Fibroblast of lung (primary cell): ENCODE measurements at places on chromosomes 6 and 20. TPM values are rescaled to one million over a fixed set of nuclear protein-coding genes. Genes with fewer than 3 reads are reported as not detected.

GRCh38 chr20:47296950-47297349 lies 59.5 kb downstream of the ZMYND8 start:
- DNase-seq, result no peak

DNA sequence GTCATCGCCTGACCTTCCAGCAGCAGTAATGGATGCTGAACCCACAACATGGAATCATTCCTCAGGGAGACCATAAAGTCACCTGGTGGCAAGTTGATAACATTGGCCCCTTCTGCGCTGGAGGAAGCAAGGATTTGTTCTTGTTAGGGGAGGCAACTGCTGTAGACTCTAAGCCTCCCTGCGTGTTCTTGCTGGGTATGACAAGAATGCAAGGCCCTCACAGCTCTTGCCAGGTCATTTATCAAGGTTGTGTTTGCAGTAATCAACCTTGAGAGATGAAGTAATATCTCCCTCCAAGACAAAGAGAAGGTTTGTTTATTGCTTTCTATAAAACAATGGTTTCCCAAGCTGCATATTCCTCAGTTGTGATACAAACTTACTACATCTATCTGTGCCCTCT lies 80.9 kb downstream of the PERP start:
- no peak for DNase-seq

DNA sequence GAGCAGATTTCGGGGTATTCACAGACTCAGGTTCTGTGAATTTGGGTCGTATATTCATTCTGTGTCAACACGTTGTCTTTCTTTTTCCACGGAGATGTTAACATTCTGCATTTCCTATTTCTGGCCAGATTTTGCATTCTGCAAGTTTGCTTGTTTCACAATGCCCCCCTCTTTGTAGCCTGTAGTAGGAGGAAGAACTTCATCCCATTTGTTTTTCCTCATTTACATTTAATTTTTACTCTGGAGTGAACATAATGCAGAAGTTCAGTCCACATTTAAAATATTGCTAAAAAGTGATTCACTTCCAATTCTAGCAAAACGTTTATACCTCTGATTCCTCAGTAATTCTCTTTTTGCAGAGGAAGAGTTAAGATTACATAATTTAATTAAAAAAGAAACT lies 12.9 kb downstream of the TAGAP start:
- no peak for DNase-seq

GRCh38 chr6:134750669-134751068 lies 199.2 kb downstream of the ALDH8A1 start:
- no peak for DNase-seq

DNA sequence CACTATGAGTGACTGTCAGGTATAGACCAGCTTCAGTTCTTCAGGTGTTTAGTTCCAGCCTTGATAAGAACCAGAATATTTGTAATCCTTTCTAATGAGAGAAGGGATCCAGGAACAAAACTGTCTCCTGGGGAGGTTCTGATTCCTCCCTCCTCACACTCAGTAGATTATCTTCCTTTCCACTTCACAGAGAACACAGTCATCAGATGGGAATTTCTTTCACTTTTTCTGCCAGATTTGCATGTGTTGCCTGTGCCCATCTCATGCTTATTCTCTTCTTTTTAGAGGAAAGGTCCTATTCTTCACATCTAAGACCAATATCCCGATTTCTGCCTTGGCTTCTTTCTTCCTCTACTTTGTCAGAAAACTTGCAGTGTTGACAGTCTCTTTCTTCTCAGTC lies 50.8 kb downstream of the CD109 start:
- peak; percentile 27 for DNase-seq

GRCh38 chr6:35453236-35453635 lies 1.1 kb downstream of the FANCE start:
- no peak for DNase-seq

GRCh38 chr6:14046476-14047068 lies 71.0 kb upstream of the CD83 start:
- DNase-seq, result peak; percentile 53

DNA sequence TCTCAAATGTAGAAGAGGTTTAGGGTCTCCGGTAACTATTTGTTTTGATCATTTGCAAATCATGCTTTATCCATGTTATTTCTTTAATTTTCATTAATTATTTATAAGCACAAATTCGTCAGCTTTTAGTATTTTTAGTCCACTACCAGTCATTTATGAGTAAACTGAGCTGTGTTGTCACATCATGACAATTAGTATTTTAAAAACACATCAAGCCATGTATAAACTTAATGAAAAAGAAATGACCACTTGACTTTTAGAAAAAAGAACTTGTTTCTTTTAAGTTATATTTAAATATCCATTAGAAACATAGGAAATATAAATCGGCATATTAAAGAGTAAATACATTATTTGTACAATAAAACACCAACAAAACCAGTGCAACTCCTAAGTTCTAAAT lies 2.8 kb downstream of the NKX2-4 start:
- no peak for DNase-seq

DNA sequence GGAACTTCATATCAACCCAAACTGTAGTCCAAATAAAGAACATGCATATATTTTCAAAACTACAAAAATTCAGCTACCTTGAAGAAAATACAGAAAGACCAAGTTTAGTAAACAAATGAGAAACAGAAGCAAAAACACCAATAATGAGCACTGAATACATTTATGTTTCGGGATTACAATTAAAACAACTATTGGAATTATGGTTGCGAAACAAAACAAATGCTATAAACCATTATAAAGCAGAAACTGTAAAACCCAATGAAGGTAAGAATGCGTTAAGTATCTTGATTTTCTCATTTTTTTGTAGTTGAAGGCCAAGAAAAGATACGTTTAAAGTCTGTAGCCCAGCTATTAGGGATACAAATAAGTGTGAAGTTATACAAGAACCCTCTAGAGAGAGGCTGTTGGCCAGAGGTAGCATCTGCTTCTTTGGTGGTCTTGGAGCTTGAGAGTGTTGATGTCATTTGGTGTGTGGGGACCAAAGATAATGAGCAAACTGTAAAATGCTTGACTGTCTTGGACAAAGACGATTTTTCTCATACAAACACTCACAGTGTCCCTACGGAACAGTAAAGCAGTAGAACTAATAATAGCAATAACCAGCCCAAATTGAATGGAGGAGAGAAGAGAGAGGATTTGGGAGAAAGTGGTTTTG lies 111.5 kb downstream of the PRND start:
- no peak for DNase-seq

DNA sequence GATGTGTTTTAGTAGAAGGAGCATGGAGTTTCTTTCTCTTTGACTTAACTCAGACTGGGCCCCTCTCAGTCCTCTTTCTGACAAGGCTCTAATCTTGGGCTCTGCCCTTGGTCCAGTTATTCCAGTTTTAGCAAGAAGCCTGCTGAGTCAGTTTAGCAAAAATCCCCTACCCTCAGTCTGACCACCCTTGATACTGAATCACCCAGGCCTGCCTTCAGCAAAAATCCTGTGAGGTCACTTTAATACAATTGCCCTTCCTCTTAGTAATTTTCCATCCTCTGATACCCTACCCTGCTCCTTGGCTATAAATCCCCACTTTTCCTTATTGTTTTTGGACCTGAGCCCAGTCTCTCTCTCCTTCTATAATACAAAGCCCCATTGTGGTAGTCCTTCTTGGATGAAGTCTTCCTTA lies 326.7 kb upstream of the NOX3 start:
- peak; percentile 99 for DNase-seq

GRCh38 chr6:166618866-166619761 lies 7.9 kb downstream of the RPS6KA2 start:
- peak; percentile 97 for DNase-seq

DNA sequence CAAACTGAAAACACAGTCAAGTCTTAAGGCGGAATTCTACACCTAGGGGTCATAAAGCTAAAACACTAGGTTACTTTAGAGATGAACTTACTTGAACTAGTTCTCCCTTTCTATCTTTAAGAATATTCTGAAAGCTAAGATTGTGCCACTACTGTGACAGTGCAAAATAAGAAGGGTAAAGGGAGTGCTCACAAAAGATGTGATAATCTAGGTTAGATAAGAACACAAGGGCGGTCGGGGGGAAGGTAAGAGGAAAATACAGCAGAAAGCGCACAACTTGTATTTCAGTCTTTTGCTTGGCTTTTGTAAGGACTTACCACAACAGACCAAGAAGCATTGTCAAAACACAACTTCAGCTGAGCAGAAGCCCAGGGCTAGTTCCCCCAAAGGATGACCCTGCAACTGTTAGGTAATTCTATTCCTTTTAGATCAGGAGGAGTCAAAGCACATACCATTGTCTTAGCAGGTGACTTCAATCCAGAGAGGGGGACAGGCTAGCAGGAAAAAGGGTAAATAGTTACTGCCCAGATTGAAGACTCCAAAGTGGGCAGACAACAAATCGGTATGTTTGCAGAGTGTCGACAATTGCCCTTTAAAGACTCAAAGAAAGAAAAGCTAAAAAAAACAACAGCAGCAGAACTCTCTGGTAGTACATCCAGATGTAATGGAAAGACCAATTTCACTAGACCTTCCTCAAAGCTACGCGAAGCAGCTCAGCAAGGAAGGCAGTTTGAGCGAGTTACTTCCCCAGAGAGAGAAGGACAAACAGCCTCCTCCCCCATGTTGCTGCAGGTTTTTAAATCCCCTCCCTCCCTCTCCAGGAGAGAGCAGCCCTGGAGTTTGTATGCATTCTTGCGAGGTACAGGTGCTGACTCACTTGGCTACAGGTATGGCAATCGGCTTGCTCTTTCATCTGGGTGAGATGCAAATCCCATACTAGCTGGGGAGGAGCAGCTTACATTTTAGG lies 59.0 kb downstream of the RIPOR2 start:
- DNase-seq, result no peak

GRCh38 chr6:142773859-142774648 lies 170.9 kb downstream of the HIVEP2 start:
- DNase-seq, result no peak

GRCh38 chr6:137589067-137589848 lies 95.1 kb upstream of the OLIG3 start:
- peak; percentile 36 for DNase-seq

GRCh38 chr20:58870293-58871014 lies 17.9 kb downstream of the GNAS start:
- peak; percentile 64 for DNase-seq

DNA sequence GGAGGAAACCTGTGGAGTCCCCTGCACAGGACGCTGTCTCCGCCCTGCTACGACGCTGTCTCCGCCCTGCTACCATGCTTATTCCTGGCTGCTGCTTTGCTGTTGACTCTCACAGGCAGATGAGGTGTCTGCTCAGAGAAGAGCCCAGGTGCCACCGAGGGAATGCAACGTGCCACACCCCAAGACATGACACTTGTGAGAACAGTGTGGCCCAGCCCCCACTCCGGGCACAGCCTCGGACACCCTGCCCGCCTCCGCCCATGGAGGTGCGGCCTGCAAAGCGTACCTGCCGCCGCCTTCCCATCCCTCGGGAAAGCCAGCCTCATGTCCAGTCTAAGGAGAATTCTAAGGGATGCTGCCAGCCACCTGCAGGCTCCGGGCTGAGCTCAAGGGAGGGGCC lies 15.6 kb upstream of the MRGBP start:
- DNase-seq, result no peak

- DNase-seq, result no peak
Observed at GRCh38 chr6:139311831-139312230, 20.0 kb upstream of the TXLNB start.

DNA sequence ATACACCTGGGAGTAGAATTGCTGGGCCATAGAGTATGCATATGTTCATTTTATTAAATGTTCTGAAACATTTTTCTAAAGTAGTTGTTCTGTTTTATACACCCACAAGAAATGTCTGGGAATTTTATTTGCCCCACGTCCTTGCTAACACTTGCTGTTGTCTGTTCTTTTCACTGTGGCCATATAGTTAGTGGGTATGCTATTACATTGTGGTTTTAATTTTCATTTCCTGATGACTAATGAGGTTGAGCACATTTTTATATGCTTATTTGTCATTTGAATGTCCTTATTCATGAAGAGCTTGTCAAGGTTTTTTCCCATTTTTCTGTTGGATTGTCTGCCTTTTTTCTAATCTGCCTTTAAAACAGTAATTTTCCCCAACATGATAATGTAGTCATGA lies 41.5 kb upstream of the TGM3 start:
- no peak for DNase-seq

DNA sequence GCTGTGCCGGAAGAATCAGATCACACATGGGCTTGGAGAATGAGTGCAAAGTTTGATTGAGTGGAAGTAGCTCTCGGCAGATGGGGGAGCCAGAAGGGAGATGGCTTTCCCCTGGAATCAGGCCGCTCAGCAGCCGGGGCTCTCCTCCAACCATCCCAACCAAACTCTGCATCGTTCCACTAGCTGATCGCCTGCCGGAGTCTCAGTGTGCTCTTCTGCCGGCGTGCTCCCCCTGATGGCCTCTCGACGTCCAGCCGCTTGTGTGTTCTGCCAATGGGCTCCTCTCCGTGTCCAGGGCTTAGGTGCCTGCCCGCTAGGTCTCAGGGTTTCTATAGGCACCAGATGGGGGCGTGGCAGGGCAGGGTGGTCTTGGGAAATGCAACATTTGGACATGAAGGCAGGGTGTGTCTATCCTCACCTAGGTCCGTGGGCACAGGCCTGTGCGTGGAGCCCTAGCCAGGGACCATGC lies 4.9 kb upstream of the BIRC7 start:
- DNase-seq, result peak; percentile 68

DNA sequence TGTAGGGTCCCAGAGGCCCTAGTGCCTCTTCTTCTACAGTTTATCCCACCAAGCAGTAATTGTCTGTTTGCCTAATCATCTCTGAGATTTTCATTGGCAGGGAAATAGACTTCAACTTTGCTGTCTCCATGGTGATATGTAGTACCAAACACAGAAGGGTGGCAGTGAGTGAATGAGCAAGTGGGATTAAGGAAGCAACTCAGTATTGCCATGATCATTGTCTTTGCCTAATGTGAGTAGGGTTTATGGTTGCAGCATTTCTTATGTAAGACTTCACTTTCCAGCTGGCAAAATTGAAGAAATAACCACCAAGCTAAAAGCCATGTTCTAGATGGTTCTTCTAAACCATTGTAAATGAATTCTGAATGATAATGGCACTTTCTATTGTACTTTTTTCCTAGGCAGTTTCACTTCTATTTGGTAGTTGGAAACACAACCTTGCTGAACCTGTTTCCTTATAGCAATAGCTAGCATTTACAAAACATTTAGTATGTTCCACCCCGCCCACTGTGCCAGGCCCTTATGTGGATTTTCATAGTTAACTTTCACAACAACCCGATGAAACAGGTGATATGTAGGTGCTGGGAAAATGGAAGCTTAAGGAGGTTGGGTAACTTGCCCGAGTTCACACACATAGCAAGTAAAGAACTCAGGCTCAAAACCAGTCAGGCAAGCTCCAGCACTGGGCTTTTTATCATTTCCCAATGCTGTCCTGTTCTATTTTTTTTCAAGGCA lies 32.0 kb downstream of the ZC2HC1B start:
- DNase-seq, result no peak

GRCh38 chr6:23414051-23414445 lies 712.0 kb upstream of the NRSN1 start:
- DNase-seq, result peak; percentile 86

DNA sequence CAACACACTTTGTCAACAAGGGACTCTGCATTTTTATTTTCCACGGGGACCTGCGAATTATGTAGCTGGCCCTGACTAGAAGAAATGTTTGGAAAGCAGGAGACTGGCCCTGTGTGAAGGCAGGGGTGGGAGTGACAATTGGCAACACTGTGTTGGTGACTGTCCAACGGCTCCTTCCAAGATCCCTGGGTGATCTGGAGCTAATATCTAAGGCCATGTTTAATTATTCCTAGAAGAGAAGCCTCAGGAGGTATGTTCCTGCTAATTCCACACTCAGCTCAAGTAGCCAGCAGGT lies 13.7 kb downstream of the SLC22A23 start:
- DNase-seq, result no peak

GGTLC1 gene
- not detected in 2 replicates for total RNA-seq

BTN1A1 gene
- total RNA-seq, result not detected in 2 replicates

SLC44A4 gene
- not detected in 2 replicates for total RNA-seq

FILIP1 gene
- 0.33 and 0.77 TPM in 2 replicates for total RNA-seq

FBXO5 gene
- total RNA-seq, result 6.9 and 8.4 TPM in 2 replicates

PHACTR3 gene
- total RNA-seq, result not detected in 2 replicates

MACROD2 gene
- total RNA-seq, result 1.0 and 1.7 TPM in 2 replicates

REM1 gene
- not detected in 2 replicates for total RNA-seq
